ENCODE measurements at places on chromosomes 5 and 9.

DNA sequence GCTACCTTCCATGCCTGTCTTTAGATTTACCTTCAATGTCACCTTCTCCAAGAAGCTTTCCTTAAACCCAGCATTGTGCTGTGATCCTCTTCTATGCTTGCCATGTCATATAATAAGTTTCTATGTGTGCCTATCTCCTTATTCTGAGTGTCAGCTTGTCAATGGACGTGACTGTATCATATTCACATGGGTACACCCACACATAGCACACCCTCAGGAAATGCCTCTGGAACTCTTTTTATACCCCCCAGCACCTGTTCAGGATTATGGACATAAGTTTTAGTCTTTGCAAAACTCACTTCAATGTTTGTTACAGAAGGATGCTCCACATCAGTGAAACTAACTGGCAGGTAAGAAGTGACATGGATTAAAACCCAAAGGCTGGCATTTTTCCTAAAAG is 7.4 kb downstream of the GAS1 start:
- DNase-seq: no peak

DNA sequence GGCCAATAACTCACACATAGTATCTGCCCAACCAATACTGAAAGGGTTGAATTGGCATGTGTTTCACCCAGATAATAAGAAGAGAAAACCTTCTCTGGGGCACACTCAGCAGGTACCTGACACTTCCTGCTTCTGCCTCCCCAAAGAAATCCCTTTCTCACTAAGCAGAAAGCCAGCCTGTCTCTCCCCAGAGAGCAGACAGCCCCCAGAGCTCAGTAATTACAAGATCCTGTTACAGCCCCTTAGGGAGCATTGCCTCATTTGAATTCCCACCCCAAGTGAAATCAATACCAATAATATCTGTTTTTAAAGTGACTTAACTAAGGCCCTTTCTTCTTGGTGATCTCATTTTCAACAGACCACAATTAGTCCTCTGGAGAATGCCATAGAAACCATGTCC is 38.5 kb upstream of the FOXI1 start:
- no peak for DNase-seq

- DNase-seq: peak; percentile 96
Observed at GRCh38 chr5:17185773-17186172, 31.7 kb upstream of the BASP1 start.

DNA sequence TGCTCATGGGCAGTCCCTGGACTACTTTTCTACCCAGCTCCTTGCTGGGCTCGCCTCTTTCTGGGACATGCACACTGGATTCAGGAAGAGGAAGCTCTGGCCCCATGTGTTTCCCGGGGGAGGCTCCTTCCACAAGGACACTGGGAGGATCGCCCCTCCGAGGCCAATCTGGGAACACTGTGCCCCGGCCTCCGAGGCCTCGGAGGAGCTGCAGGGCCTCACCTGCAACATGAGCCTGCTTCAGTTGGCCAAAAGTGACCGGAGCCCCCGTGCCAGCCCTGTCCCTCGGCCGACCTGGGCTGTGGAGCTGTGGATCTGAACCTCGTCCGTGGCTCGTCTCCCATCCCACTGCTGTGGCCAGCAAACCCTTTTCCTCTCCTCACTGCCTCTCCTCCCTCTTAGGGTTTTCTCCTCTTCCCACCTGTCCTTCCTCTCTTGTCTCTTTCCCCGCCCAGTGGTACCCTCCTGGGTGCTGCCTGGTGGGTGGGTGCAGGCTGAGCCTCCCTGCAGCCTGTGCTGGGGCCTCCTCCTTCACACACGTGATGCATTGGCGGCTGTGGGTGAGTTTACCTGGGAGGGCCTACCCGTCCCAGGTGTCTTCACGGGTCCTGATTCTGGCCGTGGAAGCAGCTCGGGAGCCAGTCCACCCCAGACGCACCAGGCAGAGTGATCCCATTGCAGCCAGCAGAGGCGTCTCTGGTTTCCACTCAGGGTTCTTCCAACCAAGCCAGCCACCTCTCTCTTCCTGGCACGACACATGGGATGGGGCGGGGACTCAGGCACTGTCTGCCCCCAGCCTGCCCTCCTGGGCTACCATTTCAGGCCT is 241.8 kb downstream of the CACNA1B start:
- no peak for DNase-seq

DNA sequence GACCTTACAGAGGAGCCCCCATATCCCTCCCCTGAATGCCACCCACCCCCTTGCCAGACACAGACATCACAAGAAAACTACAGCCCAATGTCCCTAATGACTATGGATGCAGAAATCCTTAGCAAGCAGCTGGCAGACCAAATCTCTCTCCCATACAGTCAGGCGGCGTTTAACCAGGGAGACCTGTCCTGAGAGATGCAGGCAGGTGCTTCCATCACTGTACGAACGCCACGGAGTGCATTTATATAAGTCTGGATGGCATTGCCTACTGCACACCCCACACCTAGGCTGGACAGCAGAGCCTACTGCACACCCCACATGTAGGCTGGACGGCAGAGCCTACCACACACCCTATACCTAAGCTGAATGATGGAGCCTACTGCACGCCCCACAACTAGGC is 34.4 kb upstream of the SARDH start:
- no peak for DNase-seq

GRCh38 chr5:157459715-157460599 is at the start of gene NIPAL4:
Gene NIPAL4, plus strand, starts transcription at chr5:157460213. Its CDS starts 108 bp downstream, at chr5:157460321.
- no peak for DNase-seq

DNA sequence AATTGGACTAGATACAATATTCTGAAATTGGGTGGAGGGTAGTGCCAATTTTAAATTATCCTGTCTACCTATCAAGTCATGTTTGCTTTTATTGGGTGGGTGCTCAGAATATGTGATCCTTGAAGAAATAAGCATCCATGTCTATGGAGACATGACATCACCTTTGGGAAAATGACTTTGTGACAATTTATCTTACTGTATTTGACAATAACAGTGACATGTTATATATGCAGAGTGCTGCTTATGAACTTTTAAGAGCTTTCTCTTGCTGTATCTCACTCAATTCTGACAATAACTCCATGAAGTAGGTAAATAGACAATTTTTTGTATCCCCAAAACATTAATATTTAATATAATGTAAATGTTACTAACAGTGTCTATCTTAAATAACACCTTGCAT is 15.1 kb upstream of the ACTBL2 start:
- DNase-seq: no peak

DNA sequence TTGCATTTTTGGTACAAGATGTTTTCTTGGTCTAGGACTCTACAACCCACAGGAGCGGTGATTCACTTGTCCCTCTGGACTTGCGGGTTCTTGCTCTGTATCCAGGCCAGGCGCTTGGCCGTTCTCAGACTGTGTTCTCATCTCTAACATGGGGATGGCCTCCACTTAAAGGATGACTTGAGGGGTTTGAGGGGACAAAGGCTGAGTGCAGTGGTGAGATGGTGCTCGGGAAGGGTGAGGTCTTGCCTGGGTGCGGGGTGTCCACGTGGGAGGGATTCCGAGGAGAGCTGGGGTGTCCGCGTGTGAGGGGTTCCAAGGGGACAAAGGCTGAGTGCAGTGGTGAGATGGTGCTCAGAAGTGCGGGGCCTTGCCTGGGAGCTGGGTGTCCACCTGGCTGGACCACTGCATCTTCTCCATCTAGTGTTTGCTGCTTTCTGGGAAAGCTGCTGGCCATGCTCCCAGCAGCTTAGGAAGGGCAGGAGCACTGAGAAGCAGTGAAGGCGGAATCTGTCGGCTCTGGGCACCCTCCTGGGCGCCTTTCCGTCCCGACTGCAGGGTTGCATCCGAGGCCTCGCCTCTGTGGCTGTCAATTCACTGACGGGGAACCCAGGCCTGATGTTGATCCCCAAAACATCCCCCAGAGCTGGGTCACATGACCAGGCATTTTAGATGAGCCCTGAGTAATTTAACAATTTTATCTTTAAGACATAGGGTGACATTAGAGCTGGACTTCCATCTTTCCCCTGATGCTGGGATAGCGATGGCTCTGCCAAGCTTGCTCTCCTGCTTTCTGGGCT is 280.5 kb upstream of the IRX4 start:
- peak; percentile 19 for DNase-seq

DNA sequence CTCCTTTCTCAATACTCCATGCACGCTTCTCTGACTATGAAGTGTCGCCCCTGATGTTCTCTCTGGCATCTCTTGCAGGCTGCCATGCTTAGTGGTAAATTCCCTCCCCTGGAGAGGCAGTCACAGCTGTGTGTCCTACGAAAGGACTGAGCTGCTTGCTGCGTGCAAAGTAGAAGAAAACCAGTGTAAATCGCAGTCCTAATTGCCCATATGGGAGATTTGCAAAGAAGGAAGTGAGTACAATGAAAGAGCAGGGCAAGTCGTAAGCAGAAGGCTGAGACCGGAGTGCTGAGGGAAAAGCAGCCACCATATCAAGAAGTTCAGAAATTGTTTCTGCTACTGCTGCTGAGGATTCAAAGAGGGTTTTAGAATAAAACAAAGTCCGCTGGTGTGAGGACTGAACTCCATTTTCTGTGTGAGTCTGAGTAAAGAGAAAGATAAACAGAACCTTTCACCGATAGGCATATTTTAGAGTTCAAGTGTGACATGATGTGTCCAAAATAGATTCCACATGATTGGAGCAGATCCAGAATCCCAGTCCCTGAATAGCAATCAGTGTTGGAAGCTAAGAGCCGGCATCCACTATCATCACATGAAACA is 507.8 kb upstream of the MPDZ start:
- peak; percentile 88 for DNase-seq

DNA sequence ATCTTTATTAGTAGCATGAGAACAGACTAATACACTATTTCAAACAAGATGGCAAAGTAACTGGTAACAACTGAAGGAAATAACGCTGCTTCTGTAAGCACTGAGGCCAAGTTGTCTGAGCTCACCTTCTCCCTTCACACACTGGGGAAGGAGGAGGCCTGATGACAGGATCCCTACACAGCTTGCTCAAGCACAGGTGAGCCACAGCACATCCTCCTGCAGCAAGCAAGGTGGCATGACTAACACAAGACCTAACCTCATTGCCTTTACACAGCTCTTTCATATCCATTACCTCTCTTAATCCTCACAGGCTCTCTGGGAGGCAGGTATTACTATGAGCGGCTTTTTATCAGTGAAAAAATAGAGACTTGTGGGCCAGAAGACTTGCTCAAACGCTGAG is 83.3 kb downstream of the ARL15 start:
- DNase-seq: no peak

DNA sequence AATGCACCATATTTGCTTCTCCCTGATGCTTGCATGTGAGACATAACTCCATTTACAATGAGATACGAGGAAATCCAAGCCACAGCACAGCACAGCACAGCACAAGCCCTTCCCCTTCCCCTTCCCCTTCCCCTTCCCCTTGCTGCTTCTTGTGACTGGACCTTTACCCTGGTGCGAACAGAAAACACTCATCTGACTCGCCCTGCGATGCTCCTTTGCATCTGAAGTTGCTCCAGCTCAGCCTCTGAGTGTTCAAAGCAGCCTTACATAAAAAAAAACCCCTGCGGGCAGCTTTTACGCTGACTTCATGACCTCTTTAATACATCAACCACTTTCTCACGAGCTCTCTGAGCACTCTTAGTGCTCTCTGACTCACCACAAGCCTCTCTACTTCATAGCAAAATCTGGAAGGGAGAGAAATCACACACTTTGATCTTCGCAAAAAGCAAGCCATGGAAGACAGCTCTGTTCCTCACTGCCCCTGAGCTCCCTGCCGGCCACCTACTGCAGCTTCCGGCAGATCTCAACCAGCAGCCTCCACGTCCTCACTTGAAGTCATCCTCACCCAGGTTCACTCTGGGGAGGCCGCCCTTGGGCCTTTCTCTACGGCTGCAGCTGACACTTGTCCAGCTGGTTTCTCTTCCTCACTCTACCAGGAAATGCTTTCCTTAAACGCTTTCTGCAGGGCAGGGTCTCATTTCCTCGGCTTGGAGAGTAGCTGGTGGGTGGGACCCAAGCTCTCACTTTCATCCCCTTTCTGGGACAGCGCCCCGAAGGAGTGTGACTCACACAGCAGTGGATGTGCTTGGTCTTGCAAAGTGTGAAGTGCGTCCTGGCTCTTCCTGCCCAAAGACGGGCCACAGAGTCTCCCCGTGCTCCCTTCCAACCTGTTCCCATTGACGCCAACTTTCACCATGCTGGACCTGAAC is 5.3 kb downstream of the SLC34A1 start:
- peak; percentile 96 for DNase-seq

- DNase-seq: no peak
Observed at GRCh38 chr9:6692433-6692832, 46.9 kb upstream of the GLDC start.

GRCh38 chr5:65866837-65867521 is 59.4 kb upstream of the ERBIN start:
- no peak for DNase-seq

GRCh38 chr5:76782444-76782843 is 36.4 kb upstream of the F2RL1 start:
- DNase-seq: peak; percentile 22

- no peak for DNase-seq
Observed at GRCh38 chr5:94335936-94336335, 282.5 kb downstream of the KIAA0825 start.

DNA sequence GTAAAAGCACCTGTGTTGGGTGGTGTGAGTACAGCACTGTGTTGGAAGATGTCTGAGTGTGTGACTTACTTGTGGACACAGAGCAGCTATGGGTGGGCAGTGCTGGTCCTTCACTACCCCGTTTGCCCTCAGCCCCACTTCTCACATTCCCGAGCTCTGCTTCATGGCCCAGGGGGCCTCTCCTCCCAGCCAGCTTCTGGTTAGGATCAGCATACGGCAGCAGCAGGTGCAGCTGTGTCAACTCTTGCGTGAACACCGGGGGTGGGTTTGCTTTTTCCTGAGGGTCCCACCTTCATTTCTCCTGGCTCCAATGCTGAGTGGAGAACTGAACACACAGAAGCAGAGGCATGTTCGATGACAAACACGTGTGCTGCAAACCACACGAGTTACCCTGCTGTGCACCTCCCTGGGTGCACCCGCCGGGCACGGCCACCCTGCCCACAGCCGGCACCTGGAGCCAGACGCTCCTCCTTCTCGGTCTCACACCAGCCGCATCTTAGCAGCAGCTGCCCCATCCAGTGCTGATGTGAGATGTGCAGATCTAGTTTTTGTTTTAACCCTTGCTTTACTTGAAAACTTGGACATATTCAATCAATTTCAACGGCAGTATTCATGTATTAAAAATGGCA is 14.9 kb upstream of the SLC6A3 start:
- DNase-seq: no peak

- peak; percentile 80 for DNase-seq
Observed at GRCh38 chr5:89988998-89989655, 420.4 kb downstream of the CETN3 start.

DNA sequence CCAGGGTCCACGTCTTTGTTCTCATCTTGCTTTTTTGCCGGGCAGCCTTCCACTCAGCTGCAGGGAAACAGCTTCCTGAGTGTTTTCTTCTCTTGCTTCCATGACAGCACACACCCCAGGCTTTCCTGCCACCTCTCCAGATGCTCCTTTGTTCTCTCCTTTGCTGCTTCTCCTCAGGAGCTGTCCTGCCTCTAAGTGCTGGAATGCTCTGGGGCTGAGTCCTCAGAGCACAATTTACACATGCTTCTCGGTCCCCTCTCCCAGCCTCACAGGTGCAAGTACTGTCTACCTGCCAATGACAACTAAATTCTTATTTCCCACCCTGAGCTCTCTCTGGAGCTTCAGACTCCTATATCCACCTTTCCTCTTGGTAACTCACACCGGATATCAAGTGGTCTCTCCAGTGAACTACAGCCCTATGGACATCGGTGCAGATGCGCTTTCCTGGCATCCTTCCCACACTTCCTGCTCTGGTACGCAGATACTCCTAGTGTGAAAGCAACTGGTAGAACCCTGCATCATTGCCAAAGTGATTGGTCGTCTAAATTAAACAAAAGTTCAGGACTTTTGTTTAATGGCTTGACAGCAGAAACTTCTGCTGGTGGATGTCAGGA is 13.4 kb upstream of the ACSL6 start:
- DNase-seq: peak; percentile 6

All from fibroblast of mammary gland (primary cell).